PC-3 (cell line): ENCODE measurements at places on chromosomes 6 and 20.

DNA sequence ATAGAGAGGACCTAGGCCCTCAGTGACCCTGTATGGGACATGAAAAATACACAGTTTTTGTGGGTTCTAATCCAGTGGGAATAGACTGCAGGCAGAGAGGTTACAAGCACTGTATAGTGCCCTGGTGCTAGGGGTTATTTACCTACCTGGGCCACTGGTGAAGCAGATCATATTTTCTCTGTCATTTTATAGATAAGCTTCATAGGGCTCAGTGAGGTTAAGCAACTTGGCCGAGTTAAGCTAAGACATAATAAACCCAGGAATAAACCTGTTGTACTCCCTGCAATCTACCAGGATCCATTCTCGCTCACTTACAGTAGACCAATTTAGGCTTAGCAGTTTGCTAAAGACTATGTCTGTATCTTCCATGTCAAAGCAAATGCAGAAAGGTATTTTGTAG is 340.6 kb upstream of the KHDRBS2 start:
- DNase-seq, result no peak

DNA sequence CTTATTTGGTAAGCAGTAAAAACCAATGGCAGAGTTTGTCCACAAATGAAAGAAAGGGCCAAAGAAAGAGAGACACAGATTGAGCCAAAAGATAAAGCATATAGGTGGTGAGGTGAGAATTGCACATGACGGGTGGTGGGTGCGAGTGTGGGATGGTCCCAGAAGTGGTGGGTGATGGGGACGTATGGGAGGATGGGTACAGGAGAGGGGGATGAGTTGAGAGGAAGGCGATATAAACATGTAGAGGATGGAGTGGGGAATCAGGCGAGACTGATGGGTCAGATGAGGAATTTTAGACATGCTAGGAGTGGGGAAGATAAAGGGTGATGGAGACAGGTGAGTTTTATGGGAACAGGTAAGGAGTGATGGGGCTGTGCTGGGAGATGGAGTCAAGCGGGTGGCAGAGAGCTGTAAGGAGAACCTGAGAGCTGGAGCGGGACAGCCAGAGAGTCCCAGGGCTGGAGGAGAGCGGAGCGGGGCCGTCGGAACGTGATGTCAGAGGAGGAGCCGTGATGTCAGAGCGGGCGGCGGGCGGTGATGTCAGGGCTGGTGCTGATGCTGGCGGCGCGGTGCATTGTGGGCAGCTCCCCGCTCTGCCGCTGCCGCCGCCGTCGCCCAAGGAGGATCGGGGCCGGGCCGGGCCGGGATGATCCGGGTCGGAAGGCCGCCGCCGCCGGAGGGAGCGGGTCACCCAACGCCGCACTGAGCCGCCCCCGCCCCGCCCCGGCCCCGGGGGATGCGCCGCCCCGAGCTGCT is at the start of gene TTBK1:
TTBK1 (plus strand) TSS at position 574 of the 756 bp plus-strand sequence. CDS start 3,180 bp downstream, outside the sequence.
- no peak for DNase-seq

DNA sequence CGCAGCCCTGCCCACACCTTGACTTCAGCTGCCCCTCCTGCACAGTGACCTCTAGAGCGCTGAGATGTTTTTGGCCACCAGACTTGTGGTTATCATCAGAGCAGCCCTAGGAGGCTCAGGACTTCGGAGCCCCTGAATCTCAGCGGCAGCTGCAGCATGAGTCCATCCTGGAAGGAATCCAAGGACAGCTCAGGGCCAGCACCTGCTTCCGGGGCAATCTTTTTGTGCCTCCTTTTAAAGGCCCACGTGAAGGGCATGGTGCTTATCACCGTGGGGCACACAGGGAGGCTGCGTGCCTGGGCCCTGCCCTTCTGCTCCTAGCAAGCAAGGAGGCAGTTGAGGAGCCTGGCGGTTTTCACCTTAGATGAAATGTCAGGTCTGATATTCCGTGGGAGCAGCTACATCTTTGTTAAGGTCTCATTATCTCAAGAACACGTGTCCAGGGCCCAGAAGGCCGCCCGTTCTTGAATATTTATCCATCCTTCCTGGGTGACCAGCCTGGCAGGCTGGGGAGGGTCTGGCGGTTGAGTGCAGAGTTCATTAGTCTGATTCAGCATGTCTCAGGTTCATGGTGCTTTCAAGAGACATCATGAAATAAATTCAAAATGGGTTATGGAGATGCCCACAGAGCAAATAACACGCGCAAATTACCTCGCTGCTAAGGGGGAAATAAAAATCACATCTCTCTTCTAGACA is 392.4 kb downstream of the TAF4 start:
- no peak for DNase-seq

- no peak for DNase-seq
Measured at GRCh38 chr6:16146527-16146955, 17.7 kb downstream of the MYLIP start.

GRCh38 chr6:83216806-83217205 is 23.6 kb downstream of the RWDD2A start:
- DNase-seq, result no peak

DNA sequence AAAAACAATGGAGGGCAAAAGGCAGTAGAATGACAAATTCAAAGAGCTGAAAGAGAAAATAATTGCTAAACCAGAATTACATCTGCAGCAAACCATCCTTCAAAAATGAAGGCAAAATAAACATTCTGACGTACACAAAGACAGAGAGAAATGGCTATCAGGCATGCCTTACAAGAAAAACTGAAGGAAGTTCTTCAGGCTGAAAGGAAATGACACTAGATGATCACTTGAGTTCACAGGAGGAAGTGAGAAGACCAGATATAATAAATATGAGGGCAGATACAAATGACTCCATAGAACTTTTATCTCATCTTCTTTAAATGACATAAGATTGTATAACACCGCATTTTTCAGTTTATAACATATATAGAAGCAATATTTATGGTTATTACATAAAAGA is 30.0 kb downstream of the DZANK1 start:
- DNase-seq, result no peak

GRCh38 chr20:58851221-58851968 is 693 bp upstream of the GNAS-AS1 start:
- no peak for DNase-seq

DNA sequence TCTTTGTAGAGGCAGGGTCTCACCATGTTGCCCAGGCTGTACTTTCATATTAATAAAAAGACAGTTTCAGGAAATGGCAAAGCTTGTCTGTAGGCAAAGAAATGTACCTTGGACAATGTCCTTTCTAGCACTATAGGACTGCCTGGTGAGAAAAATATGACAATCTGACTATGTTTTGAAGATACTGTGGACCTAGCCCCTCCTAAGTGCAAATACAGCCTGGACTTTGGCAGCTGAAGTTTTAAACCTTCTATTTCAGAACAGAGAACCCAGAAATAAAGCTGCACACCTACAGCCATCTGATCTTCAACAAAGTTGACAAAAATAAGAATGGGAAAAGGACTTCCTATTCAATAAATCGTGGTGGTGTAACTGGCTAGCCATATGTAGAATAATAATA is 18.9 kb upstream of the IL17A start:
- no peak for DNase-seq

- DNase-seq, result no peak
Measured at GRCh38 chr6:70903665-70904452, 53.0 kb downstream of the B3GAT2 start.

DNA sequence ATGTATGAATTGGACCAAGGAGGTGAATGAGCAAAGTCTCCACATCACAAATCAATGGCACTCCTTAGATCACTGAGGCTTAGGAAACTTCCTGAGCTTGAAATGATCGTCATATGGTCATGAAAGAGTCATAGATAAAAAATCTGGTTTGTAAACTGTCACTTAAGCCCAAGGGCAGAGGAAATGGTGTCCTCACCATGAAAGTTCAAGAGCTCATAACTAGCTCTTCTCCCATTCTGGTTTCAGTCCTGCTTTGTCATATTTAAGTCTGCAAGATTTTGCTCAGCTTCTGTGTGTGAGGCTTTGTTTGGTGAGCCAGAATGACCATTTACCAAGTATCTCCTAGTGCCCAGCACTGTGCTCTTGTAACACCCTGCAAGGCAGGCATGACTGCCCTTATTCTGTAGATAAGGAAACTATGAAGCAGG is 60.5 kb downstream of the GJA10 start:
- DNase-seq, result no peak

DNA sequence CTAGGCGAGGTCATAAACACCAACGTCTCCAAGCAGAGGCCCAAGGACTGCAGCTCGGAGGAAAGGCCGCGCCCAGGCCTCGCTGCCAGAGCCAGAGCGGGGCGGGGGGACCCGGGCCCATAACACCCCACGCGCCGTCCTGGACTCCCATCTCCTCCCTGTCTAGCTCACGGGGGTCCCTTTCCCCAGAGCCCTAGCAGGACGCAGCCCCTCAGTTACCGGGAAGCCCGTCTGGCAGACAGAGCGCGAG is 44.9 kb downstream of the MDFI start:
- DNase-seq, result no peak

DNA sequence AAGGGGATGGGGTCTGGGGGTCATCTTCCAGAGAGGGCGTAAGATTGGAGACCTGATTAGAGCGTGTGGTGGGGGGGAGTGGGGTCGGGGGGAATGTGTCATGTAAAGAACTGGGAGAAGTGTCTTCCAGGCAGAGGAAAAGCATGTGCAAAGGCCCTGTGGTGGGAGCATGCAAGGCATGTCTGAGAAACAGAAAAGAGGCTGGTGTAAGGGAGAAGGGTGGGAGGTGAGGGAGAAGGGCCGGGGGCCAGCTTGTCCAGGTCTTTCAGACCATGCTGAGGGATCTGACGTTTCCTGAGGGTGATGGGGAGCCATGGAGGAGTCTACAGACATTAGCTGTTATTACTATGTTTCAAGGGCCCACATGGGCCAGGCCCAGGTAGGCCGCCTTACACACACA is 30.4 kb upstream of the FKBP1A start:
- no peak for DNase-seq

DNA sequence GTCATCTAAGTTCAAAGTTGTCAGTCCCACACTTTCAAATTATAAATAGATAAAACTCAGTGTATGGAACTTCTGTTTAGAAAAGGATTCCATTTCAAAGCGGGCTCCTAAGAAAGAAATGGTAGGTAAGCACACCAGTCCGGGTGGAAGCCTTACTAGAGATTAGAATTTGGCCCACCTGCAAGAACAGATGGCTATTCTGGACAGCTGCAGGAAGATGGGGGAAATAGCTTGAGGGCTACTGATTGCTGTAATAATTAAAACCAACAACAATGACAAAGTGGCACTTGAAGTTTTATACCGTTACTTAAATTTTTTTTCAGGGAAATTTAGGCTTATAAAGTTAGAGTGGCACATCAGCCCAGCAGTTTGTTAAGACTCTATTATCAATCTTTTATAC is 83.3 kb downstream of the HIVEP2 start:
- DNase-seq, result no peak

DNA sequence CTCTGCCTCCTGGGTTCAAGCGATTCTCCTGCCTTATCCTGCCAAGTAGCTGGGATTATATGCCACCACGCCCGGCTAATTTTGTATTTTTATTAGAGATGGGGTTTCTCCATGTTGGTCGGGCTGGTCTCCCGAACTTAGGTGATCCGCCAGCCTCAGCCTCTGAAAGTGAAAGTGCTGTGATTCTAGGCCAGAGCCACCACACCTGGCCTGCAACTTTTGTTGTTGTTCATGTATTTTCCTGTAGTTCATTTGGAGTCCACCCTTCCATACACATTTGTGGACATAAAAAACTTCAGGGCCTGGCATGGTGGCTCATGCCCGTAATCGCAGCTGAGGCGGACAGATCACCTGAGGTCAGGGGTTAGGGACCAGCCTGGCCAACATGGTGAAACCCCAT is 14.5 kb downstream of the HSPA1B start:
- no peak for DNase-seq

- DNase-seq, result no peak
Measured at GRCh38 chr6:147947521-147947920, 395.1 kb upstream of the SASH1 start.

- DNase-seq, result no peak
Measured at GRCh38 chr20:46349742-46350056, 41.4 kb upstream of the CDH22 start.

- no peak for DNase-seq
Measured at GRCh38 chr6:72476646-72477045, 145.2 kb upstream of the KCNQ5 start.

DNA sequence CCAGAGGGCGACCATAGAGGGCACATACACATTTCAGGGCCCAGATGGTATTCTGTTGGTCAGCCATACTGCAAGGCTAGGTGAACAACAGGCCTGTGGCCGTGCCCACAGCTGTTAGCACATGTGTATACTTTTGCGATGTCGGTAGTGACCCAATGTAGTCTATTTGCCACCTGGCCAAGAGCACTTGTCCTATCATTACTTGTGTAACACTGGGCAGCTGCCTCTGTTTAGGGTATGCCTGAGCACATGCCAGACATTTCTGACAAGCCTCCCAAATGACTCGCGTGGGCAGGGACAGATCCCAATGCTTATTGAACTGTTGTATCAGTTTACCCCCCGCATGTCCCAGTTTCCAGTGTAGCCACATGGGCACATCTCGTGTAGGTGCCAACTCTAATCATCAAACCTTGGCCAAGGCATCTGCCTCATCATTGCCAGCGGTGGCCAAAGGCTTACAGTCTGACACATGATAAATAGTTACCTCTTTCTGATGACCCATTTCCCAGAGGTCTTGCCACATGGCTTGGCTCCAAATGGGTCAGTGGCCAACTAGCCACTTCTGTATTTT is 74.4 kb upstream of the FBXL4 start:
- DNase-seq, result no peak

DNA sequence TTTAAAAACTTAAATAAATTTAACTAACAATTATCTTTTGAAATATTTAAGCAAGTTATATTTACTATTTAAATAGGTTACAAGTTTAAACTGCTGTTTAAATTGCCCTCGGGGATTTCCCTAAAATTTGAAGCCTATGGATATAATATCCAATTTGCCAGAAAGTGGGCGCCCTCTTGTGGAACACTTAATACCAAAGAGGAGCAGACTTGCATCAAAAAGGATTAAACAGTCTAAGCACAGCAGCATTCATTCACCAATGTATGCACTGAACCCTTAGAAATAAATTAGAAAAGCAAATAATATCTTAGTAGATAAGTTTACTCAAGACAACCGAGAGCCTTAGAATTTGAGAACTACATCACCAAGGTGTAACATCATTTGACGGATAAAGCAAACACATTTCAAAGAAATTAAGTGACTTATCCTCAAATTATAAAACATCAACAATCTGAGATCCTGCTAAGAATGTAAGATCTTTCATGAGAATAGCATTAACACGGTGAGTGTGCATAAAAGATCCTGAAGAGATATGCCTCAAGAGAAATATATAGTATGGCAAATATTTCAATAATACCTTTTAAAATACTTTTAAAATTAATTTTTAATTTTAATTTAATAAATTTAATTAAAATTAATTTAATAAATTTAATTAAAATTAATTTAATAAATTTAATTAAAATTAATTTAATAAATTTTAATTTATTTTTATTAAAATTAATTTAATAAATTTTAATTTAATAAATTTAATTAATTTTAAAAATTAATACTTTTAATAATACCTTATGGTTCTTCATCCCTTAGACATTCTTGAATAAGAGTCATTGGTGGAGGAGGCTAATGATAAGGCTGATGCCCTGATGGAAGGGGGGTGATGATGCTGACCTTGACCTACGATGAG is 11.5 kb upstream of the MEP1A start:
- peak; percentile 87 for DNase-seq
